Activated T-helper 2 cell treated with anti-CD3 and anti-CD28 coated beads, Interferon-gamma antibody, Interleukin-2, Interleukin-4, amounts not matched to agents 10 μg/mL and 5 μg/mL and 100 μg/mL, durations not matched to agents 14 hours and 24 hours and 36 hours (primary cell): ENCODE measurements at places on chromosomes 6 and 20.

GRCh38 chr6:33700391-33701050 is 11.0 kb downstream of the UQCC2 start:
- peak; percentile 66 for DNase-seq

DNA sequence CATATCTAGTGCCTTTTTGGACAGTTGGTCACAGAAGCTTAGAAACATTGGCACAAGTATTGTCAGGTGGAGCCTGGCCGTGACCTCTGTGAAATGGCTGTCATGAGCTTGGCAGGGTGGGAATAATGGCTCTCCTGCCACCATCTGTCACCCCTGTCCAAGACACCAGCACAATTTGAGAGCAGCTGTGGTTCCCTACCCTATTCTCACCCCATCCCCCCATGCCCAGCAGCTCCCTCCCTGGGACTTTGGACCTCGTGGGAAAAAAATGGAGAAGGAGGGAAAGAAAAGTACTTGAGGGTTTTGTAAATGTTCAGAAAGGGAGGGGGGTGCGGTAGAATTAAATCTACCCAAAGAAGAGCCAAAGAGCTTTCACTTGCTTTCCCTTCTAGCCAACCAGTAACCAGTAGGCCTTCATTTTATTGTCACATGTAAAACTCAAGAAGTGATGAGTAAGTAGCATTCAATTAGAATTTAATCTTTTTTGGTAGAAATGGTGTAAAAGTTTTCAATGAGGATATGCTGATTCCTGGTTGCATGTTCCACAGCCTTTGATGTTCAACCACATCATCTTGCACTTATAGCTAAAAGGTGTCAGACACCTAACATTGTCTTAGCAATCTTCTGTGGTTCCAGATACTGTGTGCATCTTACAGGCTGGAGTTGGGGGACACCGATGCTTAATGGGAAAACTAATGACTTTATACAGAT is 263.5 kb upstream of the TAB2 start:
- DNase-seq = no peak

GRCh38 chr20:45934046-45934585 is 367 bp upstream of the PCIF1 start:
- no peak for DNase-seq

DNA sequence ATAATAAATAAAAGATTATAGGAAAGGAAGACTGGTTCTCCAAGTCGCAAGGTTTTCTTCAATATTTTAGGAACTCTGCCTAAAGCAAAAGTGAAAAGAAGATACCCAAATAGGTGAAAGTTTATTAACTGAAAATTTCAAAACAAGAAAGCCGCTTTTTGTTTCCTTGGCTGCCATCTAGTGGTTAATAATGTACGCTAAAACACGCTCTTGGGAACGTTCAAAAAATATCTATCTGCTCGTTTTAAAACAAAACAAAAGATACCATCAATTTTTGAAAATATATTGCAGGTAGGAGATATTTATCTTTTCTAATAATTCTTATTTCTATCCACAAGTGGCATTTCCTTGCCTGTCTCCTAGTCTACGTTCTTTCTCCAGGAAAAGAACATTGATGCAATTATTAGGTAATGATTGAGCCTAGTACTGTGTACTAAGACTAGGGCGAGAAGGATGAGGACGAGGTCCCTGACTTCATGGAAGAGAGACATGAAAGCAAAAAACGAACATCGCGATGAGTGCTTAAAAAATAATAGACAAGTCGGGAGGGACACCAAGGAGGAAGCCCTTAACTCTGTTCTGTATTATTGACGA is 97.2 kb downstream of the SPTLC3 start:
- no peak for DNase-seq

GRCh38 chr6:36195471-36196112 is 952 bp upstream of the BRPF3 start:
- DNase-seq = no peak

- no peak for DNase-seq
Measured at GRCh38 chr20:52441710-52442109, 250.1 kb upstream of the ZFP64 start.

GRCh38 chr6:130057495-130057894 is 39.1 kb downstream of the L3MBTL3 start:
- no peak for DNase-seq

DNA sequence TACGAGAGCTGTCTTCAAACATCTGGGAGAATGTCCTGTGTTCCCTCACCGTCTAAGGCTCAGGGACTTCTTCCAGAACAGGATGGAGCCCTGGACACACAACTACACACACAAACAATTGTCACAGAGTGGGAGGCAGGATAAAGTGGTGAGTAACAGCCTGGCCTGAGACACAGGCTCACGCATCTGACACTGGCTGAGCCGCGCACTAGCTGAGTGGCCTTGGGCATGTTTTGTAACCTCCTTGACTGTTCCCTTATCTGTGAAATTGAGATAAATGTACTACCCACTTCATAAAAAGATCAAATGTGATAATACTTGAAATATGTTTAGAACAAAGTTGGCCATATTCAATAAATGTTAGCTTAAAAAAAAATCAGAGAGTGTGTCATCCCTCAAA is 132.4 kb upstream of the ARMC2 start:
- DNase-seq = no peak

DNA sequence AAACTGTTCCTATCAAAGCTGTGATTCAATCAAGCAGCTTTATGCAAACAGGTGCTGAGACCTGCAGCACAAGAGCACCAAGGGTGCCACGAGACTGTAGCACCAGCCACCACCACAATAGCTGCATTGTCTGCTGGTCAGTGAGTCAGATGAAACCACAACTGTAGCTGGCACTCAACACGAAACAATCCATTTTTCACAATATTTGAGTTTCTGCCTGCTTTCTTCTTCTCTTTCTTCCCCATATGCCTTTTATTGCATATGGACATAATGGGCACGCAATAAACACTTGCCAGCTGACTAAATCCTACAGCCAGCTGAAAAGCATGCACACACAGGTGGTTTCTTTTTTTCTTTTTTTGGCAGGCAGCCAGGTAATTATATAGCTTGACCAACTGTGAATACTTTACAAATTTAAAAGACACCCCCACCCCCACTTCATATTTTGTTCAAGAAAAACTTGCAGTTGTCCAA is 16.6 kb downstream of the SLC2A12 start:
- no peak for DNase-seq

DNA sequence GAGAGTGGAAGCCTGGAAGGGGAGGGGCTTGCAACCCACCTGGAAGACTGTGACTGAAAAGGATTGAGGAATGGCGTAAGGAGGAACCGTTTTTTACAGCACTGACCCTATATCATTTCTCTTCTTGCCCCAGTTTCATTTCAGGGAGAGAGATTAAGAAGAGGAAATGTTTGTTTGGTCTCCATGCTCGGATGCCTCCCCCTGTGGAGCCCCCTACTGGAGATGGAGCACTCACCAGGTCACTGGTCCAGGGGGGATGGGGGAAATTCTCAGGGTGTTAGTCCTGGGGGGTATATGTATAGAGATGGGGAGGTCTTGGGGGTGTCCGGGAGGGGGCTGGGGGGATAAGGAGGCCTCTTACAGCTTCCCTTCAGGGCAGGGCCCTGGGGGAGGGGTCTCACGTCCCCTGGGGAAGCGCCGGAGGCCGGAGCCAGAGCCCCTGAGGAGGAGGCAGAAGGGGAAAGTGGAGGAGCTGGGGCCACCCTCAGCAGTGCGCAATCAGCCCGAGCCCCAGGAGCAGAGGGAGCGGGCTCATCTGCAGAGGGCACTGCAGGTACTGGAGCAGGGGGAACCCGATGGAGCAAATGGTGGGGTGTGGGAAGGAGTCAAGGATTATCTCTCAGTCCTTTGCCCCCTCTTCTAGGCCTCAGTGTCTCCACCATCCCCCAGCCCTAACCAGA is 3.2 kb downstream of the CUTA start:
- DNase-seq = no peak

DNA sequence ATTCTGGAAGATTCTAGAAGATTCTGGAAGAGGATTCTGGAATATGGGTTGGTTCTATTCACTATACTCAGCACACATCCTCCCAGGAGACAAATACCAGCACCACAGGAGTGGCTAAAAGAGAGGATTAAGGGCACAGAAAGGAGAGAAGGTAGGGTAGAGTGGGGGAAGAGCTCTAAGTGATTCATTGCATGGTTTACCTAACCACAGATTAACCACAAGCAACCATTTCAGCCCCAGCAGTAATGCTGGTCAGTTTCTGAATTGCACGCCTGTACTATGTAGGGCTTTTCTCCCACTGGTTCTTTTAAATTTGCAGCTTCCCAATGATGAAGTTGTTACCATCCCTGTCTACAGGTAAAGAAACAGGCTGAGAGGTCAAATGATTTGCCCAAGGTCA is 192.7 kb upstream of the PMEPA1 start:
- no peak for DNase-seq

GRCh38 chr6:49633541-49633940 is 3.1 kb downstream of the RHAG start:
- no peak for DNase-seq

DNA sequence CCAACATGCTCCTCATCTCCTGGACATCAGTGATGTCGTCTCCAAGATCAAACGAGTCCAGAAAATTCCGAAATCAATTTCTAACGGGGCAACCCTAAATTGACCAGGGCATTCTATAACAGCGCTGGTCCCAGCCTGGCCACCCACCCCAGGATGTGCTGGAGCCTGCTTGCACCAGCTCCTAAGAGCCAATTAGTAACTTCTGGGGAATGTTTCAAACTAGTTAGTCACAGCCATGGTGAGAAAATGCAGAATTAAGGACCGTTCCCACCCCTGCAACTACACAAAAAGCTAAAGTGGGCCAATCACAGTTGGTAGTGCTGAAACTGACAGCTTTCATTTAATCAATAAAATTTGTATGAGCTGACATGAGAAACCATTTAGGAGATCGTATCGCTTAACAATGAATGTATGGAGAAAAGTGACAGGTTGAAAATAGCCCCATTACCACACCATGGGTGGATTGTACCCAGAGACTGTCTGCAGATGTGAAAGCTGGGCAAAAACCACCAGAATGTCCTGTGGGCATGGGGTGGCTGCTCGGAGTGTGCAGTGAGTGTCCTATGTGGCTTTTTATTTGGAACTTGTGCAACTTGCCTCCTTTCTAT is 165.7 kb upstream of the AFDN start:
- DNase-seq = no peak

DNA sequence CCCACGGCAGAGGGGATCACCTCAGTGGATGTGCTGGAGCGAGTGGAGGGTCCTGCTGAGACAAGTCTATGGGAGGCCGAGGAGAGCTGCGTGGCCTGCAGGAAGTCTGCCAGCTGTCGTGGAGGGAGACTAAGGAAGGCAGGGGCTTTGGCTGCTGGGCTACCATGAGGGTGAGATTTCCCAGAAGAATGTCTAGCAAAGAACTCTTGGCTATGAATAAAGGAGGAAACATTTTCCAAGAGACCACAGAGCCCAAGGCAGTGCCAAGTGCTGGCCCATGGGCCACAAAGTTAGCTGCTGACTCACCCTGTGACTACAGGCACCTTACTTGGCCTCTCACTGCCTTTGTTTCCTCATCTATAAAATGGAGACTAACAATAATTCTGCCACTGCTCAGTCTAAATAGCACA is 73.4 kb downstream of the PRDM1 start:
- DNase-seq = no peak

- no peak for DNase-seq
Measured at GRCh38 chr6:163965426-163966348, 551.2 kb downstream of the QKI start.
